Right atrium auricular region (tissue), 2 donors: ENCODE measurements at places on chromosomes 5 and 9. TPM values are rescaled to one million over a fixed set of nuclear protein-coding genes. Genes with fewer than 3 reads are reported as not detected.

- DNase-seq, result no peak
These were observed 548 bp downstream of the CEP120 start for GRCh38 chr5:123422433-123423277.

Gene NPR3
- total RNA-seq, result 51.0 TPM

DNA sequence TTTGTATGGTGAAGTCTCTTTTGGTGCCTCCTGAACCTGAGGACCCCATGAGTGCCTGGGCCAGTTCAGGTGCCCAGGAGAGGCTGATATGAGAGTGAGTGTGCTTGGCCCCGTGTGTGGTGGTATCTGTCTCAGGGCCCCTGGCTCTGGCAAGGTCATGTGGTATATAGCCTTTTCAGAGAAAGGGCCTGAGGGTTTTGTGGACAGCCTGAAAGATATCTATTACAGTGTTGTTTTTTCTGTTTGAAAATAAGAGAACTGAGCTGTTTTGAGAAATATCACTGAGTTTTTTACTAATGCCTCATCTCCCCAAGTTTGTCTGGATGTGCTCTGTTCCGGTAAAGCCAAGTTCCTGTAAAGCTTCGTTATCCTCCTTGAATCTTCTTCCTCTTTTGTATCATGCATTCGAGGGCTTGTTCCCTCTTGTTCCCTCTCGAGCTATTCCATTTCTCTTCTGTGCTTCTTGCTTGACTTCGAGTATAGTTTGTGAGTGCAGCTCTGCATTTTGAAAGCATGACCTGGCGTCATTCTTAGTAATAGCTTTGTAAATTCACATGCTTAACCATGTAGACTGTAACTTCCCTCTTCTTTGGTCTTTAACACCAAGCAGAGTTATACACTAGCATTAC, 122.3 kb downstream of the MAST4 start:
- DNase-seq, result no peak

- no peak for DNase-seq
These were observed 60.4 kb downstream of the GHR start for GRCh38 chr5:42483472-42484154.
